Activated CD4-positive, alpha-beta T cell treated with anti-CD3 and anti-CD28 coated beads, Interleukin-2, amount 50 U/mL, for 1 hour (primary cell): ENCODE measurements at places on chromosomes 5 and 9.

DNA sequence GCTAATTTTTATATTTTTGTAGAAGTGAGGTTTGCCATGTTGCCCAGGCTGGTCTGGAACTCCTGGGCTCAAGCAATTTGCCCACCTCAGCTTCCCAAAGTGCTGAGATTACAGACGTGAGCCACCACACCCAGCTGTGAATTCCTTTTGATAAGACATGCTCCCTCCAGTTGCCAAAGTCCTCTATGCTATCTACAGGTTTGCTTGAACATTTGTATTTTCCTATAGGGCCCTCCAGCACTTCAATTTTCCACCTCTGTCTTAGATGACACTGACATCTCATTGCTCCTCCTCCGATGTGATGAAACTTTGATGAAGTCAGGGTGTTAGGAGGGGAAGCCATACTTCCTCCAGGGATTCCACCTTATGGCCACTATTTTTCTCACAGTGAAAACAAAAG is 25.2 kb upstream of the CTSV start:
- no peak for DNase-seq

- peak; percentile 76 for DNase-seq
Observed at GRCh38 chr9:72526901-72527800, 5.7 kb downstream of the TMC1 start.

- no peak for DNase-seq
Observed at GRCh38 chr5:136482206-136482605, 116.9 kb upstream of the TRPC7 start.

DNA sequence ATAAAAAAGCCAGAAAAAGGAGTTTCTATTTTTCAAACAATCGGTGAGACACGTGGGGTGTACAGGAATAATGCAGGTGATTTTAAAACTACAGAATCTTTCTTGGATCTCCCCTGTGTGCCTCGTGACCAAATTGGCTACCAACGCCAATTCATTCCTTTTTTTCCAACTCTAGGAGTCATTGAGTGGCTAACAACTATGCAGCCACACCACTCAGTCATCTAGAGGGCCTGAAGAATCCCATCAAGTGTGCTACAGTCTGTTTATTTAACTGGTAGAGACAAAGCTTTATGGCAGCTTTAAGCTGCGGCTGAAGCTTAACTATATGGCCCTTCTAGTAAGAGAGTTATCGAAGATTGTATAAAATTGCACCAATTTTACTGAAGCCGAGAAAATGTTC is 113.1 kb upstream of the NIPBL start:
- DNase-seq = no peak

DNA sequence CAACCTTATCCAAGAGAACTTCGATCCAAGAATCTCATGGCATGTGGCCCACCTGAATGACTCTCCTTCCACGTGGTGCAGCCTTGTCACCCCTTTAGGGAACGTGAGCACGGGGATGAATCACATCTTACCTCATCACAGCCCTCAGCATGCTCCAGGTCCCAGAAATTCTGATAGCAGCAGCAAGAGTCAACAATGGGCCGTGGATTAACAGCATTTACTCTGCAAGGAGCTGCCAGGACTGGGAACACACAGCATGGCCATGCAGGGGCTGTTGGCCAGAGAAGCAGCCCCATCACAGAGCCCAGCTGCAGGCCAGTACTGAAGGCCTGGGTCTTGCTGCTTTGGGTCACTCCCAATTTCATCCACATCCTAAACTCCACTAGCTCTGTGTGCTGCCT is 150.4 kb downstream of the C5orf15 start:
- no peak for DNase-seq

GRCh38 chr9:35508069-35508468 is 18.2 kb downstream of the RUSC2 start:
- DNase-seq = no peak

DNA sequence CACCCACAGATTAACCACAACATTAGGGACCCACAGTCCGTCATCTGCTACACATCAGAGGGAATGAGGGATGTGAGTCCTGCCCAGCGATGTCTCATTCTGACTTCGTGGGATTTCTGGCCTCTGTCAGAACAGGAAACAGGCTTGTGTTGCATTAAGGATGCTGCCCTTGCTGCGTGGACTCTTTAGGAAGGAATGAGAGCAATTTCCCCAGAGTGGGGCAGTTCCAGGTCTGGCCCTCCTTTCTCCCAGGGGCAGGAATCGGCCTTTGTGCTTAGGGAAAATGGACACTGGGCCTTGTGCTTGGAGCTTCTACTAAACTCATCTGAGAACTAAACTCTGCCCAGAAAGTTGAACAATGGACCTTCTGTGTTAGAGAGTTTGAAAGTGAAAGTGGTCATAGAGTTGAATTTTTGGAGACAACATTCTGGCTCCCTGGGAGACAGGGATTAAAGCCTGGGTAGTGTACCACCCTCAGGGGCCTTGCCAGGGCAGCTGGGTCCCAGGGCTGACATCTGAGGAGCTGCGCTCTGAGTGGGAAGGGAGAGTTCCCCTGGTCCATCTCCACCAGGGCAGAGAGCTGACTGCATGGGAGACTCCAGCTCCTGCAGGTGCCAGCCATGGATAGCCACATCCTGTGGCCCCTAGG is 37.8 kb upstream of the S1PR3 start:
- no peak for DNase-seq

DNA sequence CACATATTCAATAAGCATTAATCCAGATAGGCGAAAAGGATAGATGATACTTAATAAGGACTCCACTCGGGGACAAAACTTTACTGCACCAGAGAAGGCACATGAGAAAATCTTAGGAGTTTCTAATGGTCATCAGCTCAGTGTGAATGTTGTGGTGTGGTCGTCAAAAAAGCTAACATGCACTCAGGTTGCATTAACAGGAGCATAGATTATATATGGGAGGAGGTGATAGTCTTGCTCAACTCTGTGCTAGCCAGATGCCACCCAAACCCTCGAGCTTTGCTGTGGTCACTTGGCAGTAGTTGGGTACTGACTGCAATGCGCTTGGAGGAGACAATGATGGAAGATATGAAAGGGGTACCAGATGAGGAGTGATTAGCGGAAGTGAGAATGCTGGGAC is 8.6 kb upstream of the COL27A1 start:
- DNase-seq = no peak

- DNase-seq = no peak
Observed at GRCh38 chr5:124675931-124676846, 70.2 kb downstream of the ZNF608 start.

DNA sequence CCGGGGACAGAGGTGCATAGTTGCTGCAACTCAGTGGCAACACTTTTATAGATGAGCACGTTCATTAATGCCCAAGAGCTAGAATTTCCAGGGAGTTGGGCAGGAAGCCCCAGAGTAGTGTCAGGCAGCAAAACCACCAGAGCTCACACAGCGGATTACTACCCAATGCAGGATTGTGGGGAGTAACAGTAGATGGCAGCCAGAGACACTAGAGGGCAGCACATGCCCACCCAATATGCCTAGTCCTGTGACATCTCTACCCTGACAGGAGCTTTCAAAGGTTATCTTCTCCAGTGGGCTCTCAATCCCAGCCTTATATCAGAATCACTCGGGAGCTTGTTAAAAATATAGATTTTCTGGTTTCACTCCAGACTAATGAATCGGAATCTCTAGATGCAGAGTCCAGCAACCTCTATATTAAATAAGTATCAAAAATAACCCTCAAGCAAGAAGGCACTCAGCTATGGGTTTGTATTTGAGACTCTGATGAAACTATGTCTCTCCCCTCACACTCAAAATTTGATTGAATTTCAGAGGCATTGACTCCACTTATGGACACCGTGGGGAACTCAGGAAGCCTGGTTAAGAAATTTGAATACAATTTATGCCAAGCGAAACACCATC is 58.4 kb upstream of the PHF24 start:
- peak; percentile 80 for DNase-seq

GRCh38 chr5:174755106-174755505 is 30.7 kb downstream of the MSX2 start:
- DNase-seq = no peak

DNA sequence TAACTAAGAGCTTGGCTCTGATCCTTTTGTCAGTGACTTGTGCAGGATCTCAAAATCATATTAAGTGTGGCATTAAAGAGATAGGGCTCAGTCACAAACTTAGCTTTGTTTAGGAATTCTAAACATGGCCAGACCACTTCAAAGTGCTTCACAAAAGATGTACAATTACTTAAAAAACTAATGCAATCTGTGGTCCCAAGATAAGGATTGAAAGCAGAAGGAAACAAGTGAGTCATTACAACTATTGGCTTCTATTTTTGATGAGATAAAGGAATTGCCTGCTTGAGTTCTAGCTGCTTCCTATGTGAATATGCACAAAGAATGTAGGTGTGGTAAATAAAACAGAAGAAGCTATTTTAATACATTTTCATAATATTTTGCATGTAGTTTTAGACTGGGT is 44.9 kb upstream of the SLC12A2 start:
- DNase-seq = no peak

DNA sequence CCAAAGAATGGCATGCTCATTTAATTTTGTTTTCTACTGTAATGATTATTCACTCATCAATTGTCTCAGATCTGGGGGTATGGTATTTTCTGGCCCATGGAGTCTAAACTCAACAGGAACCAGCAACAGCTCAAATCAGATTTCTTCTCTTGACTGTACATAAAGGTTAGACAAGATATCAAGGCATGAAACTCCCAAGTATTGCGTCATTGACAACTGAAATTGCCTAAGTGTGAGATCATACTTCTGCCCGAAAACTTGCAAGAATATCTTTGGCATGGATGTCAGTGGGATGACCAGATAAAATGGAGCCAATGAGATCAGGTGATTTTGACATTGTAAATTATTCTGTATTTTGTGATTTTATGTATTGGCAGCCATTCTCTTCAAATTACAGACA is 141.7 kb upstream of the STK32A start:
- no peak for DNase-seq

- no peak for DNase-seq
Observed at GRCh38 chr9:71790296-71790695, 22.0 kb upstream of the CEMIP2 start.

- no peak for DNase-seq
Observed at GRCh38 chr5:156473269-156473908, 146.4 kb downstream of the SGCD start.

DNA sequence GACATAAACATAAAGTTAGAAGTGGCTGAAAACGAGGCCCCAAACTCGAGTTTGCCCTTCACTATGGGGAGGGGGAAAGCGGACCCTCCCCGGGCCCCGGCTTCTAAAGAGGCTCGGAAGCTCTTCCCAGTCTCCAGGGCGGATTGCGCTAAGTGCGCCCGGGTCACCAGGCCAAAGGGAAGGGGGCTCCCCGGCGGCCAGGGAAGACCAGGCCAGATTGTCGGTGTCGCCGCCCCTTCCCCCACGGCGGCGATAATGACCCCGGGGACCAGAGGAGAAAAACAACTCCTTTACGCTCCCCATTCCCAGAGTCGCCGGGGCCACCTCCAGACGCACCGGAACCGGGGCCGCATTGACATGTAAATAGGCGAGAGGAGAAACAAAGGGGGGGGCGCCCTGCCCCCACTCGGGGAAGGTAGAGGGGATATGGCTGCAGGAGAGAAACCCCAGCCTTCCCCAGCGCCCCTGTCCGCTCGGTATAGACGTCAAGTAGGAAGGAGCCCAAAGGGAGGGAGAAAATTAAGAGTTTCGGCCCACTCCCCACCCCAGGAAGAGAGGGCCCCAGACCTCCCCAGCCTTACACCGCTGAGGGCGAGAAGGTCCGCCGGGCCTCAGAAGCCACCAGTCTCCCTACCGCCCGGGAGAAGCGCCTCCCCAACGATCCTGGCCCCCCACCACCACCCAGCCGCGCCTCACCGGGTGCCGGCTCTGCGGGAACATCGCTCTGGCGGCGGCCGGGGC is 1.7 kb downstream of the TLE1 start:
- DNase-seq = no peak

DNA sequence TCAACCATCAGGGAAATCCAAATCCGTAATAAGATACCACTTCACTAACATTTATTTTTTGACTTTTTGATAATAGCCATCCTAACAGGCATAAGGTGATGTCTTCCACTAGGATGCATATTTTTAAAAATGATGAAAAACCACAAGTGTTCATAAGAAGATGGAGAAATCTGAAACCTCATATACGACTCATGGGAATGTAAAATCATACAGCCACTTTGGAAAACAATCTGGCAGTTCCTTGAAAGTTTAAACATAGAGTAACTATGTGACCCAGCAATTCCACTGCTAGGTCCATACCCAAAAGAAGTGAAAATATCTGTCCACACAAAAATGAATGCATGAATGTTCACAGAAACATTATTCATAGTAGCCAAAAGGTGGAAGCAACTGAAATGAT is 431.0 kb downstream of the ENC1 start:
- DNase-seq = no peak

GRCh38 chr9:38339087-38339486 is 53.4 kb upstream of the ALDH1B1 start:
- DNase-seq = no peak

DNA sequence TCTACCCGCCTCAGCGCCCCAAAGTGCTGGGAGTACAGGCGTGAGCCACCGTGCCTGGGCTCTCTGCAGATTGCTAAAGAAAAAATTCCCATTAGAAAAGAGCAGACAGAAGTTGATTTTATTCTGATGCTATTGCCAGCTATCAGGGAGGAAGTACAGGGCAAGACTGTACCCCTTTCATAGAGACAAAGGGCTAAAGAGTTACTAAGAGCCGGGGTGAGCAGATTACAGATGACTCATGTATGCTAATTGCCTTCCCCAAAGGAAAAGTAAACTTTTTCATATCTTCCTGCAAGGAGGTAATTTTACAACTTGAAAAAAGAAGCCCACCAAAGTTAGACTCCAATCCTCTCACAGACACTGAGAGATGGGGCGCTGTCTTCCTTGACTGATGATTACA is 42.3 kb upstream of the MCTP1 start:
- no peak for DNase-seq

- DNase-seq = no peak
Observed at GRCh38 chr9:87556821-87557220, 59.2 kb downstream of the DAPK1 start.

DNA sequence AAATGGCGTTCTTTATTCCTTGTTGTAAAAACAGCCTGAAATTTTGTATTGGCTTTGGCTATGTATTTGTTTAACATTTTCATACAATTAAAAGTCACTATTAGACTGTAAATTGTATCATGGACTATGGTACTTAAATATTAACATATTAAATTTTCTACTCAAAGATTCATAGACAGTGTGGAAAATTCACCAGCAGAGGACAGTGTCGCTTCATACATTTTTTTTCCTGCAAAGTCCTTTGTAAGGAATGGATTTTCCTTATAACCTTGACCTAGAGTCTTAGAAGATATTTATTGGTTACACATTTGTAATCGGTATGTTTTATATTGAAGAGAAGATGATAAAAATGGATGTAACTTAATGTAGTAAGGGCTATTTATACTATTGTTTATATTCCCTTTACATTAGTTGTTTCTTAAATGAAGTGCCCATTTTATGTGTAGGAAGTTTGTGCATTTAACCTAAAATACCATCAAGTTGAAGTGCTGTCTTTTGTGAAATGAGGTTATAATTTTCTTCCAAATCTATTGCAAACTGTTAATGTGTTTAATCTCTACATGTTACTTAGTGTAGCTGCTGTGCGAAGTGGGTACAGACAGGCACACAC is 150.1 kb downstream of the KDM4C start:
- DNase-seq = no peak

GRCh38 chr5:73441378-73441777 is 7.2 kb downstream of the FOXD1 start:
- DNase-seq = no peak
